ENCODE measurements at places on chromosomes 2 and 18.

- DNase-seq: no peak
Measured at GRCh38 chr2:121309801-121310200, 24.8 kb upstream of the TFCP2L1 start.

DNA sequence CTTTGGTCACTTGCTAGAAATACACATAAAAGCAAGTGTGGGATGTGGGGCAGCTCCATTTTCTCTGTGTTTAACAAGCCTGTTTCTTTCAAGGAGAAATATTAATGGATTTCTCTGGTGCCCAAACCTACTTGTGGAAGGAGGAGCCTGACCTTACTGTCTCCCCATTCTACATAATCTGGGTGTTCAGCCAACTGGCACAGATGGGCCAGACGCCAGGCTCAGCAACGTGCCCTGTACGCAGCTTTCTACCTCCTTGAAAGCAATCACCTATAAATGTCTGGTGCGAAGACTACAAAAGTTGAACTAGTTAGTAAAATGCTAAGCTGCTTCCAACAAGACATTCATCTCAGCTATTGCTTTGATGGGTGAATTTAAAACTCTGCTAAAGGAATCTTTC, 33.2 kb upstream of the MYO3B start:
- no peak for DNase-seq

DNA sequence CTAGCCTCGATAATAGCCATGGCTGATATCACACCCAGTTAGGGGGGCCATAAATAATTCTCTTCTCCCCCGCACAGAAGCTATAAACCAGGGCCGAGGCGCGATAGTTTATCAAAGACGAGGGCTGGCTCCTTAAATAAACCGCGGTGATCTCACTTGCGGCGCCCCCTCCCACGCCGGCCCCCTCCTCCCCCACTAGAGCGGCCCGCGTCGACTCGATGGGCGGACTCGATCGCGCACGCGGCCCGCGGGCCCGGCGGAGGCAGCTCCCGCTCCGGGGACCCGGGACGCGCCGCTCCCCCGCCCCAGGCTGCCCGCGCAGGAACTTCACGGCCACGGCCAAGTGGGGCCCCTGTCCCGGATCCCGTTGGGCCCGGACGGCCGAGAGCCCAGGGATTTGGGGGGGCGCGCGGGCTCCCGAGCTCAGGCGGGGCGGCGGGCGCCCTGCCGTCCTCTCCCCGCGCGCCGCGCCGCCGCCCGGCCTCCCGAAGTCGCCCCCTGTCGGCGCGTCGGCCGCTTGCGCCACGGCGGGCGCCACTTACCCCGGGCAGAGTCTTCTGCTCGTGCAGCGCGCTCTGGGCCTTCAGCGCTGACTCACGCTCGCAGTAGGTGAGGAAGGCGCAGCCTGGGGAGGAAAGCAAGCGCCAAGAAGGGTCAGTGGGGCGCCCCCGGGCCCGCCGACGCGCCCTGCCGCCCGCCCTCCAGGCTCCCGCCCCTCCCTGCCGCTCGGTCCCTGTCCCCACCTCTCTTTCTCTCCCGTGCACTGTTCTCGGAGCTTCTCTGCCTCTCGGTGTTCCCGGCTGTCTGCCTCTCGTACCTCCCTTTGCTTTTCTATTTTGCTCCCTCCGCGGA, 80.4 kb downstream of the CELF4 start:
- DNase-seq: no peak

DNA sequence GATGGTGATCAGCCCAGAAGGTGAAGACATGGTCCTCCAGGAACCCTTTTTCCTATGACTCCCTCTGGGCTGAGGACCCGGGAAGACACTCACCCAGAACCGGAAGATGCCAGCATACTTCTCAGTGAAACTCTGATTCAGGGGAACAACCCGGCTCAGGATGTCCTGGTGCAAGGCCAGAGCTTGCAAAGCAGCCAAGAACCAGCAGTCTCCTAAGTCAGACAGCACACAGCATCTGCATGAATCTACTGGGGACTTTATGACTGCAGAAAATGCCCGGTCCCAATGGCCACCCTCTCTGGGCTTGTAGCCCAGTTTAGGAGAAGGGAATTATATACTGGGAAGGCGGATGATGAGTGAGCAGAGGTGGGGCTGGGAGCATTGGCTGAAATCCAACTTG, 15.3 kb downstream of the CAPN14 start:
- no peak for DNase-seq

DNA sequence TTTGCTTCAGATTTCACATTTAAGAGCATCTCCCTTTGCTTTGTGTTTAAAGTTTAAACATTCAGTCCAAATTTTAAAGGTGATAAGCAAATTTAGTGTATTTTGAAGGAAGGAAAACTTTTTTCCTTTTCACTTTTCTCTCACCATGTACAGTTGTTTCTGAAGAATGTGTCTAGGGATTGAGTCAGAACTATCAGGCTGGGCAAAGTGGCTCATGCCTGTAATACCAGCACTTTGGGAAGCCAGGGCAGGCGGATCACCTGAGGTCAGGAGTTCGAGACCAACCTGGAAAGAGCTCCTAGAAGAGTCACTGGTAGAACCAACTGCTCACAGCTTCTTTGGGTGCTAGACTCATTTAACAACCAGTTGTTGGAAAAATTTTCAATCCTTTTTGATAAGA, 327.0 kb upstream of the THUMPD2 start:
- no peak for DNase-seq

DNA sequence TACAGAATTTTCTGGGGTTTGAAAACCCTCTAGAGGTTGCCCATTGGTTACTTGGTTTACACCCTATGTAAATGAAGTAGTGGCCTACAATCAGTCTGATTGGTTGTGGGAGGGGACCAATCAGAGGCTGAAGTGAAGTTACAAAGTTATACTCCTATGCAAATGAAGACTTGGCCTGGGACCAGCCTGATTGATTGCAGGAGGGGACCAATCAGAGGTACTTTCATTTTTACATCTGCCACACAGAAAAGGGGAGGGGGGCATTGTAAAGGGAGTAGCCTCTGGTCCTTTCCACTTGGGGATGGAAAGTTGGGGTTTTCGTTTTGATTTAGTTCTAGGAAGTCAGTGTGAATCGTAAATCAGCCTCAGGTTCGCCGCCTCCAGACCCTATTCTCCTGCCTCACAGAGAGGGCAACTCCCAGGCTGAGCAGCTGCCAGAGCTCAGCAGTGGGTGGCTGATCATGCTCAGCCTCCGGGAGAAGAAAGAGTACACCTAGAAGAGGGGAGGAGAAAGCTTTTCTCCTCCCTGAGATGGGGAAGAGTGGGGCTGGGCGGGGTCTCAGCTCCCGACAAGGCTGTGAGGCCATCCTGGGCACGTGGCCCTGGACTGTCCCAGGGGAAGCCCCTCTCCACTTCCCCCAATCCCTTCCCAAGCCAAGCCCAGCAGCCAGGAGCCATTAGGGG, 372.5 kb downstream of the GALR1 start:
- DNase-seq: no peak

GRCh38 chr18:75916624-75916982, 489.1 kb upstream of the SMIM21 start:
- DNase-seq: no peak

DNA sequence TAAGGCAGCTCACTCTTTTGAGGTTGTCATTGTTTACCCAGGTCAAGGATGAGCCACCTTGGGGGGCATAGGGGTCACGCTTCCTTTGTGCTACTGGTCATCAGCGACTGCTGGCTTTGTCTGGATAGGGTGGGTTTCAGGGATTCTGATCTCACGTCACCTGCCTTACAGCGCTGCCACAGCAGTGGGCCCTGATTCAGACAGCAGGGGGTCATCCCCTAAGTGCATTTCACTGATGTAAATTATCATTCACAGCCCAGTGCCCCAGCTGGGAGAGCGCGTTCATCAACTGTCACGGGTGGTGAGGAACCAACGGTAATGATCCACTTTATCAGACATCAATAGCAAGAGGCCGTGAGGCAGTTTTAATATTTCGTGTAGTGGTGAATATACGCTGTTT, 291.2 kb downstream of the NEDD4L start:
- no peak for DNase-seq

DNA sequence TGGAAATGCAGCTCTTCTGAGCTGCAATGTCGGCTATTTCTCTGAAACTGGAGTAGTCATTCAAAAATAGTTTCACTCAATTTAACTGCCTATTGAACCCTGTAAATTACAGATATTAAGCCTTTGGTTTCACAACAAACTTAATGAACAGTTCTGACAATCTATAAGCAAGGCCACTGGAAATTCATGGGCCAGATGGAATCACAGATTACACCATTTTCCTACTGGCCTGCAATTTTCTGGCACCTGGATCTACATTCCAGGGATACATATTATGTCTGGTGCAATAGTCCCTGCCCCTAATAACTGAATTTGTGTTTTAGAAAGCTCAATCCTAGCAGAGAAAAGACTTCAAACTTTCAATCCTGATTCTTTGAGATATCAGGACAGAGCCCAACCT, 551.7 kb downstream of the RNF144A start:
- DNase-seq: no peak

DNA sequence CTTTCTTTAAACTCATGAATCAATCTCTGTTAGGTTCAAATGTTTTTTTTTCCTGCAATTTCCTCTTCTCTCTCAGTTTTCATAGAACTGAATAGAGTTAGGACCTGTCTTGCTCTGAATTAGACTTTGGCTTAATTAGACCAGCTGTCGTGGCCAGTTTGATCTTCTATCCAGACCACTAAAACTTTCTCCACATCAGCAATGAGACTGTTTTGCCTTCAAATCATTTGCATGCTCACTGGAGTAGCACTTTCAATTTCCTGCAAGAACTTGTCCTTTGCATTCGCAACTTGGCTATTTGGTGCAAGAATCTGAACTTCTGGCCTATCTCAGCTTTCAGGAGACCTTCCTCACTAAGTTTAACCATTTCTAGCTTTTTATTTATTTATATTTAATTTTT, 2002.2 kb upstream of the PIK3C3 start:
- DNase-seq: no peak

- no peak for DNase-seq
Measured at GRCh38 chr2:51866361-51866760, 834.4 kb upstream of the NRXN1 start.

GRCh38 chr18:28584731-28585130, 407.8 kb upstream of the CDH2 start:
- no peak for DNase-seq

DNA sequence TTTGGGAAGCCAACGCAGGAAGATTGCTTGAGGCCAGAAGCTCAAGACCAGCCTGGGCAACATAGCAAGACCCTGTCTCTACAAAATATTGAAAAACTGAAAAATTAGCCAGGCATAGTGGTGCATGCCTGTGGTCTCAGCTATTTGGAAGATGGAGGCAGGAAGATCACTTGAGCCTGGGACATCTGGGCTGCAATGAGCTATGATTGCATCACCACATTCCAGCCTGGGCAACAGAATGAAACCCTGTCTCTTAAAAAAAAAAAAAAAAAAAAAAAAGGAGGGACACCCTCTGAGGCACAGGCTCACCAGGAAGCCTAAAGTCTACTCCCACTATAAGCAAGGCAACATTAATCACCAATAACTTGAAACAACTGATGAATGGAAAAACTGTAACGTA, 151.1 kb downstream of the CCDC148 start:
- DNase-seq: no peak

DNA sequence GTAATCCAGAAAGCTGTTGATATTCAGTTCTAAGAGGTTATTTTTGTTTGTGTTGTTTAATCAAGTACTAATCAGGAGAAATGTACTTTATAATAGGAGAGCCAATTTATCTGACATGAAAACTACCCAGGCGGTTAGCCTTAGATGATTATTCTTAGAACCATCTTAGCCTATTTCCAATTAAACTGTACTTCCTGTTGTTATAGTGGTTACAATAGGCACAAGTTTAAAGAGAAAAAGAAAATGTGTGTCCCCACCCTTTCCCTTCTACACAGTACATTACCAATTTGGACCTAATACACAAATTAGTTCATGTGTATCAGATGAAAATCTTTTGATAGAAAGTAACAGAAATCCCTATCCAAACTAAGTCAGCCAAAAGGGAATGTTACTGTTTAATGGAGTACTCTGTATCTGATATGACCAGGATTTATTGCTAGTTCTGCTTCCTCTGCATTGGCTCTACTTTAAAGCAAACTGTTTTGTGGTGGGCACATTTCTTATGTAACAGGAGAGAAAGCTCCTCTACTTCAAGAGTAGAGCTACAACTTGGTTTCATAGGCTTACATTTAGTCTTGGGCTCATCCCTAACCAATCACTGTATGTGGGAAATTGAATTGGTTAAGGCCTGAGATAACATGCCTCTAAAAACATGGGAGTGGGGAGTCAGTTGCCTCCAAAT, 217.9 kb downstream of the UBE2E3 start:
- no peak for DNase-seq

DNA sequence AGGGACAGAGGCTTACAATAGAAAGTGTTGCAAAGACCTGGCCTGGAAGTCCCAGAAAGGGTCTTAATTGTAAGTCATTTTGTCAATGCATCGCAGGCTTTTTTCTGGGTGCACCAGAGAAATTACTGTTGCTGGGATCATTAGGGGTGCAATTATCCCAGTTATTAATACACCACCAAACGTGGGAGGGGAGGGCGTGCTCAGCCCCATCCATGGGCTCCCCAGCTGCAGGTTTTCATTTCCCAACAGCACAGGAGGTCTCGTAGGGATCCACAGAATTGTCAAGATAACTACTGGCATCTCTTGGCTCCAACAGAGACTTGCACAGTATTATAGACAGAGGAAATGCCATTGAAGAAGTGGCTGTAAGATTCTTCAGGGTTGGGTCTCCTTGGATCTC, 69.6 kb upstream of the FZD7 start:
- no peak for DNase-seq

DNA sequence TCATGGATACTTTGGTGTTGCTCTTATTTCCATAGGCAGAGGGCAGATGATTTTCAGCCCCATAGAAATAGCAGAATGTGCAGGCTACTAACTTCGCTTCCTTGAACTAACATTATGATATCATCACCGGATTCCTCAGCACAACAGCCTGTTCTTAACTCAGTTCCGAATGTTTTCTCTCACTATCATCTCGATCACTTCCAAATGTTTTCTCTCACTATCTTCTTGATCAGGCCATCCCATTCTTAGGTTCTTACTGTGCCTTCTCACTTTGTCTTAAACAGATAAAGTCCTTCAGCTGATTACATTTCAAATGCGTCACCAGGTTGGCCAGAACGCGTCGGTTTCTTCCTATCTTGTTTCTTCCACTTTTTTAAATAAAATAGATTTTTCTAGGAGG, 11.4 kb upstream of the MBD2 start:
- no peak for DNase-seq

DNA sequence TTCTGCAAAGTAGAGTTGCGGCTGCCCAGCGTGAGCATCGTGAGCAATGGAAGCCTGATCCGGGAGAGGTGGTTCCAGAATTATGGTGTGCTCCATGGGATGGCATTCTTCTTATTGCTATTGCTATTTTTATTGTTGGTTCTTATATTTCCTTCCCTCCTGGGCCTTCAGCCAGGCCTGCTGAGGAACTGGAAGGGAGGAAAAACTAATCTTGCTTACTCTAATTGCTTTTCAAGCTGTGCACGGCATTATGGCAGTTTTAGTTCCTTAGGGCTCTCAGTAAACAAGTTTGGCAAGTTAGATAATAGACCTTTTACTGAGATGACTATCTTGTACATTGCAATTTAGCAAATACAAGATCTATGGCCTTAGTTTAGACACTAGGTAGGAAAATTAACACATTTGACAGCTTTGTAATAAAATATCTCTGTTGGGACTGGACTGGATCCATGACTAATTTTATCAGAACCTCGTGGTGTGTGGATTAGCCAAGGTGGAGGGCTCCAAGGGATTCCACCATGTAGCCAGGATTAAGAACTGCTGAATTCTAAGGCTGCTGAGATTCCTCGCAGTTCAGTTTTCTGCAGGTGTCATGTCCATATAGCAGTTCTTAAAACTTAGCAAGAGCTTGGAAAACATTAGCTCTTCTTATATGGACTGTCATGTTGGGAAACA, 6.0 kb downstream of the RSAD2 start:
- no peak for DNase-seq

Measured in stimulated activated CD4-positive, alpha-beta T cell treated with anti-CD3 and anti-CD28 coated beads, TNF-alpha, amount 100 ng/mL, for 4 hours (primary cell).